ENCODE measurements at places on chromosomes 12 and 14.
A peak's percentile ranks its signal among the peaks of the same experiment; 100 is the strongest.

GRCh38 chr12:53413485-53414204 is 10.0 kb upstream of the AMHR2 start:
- no peak for DNase-seq

DNA sequence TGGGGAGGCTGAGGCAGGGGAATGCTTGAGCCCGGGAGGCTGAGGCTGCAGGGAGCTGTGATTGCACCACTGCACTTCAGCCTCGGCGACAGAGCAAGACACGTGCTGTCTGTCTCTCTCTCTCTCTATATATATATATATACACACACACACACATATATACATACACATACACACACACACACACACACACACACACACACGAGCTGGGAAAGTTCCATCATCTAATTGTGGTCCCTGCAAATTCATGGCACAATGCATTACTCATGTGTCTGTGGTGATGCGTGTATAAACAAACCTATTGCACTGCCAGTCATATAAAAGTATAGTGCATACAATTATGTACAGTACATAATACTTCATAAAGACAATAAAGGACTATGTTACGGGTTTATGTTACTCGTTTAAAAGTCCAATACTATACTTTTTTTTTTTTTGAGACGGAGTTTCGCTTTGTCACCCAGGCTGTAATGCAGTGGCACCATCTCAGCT is 36.6 kb downstream of the WDR89 start:
- DNase-seq, result no peak

DNA sequence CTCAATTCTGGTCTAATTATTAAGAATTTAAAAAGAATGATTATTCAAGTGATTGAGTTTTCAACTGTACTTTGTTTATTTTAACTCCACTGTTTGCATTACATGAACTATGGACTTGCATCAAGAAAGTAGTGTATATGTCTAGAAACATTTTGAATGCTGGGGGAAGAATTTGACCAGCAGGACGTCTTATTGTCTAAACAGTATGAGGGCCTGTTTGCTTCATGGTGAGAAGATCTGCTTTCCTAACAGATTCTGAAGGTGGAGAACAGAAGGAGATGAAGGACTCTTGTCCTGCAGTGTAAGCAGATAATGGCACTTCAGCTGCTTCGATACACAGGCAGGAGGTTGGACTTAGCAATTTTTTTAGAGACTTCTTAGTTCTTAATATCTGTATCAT is 176.0 kb downstream of the DACT1 start:
- no peak for DNase-seq

GRCh38 chr12:1591034-1591433 is 3.3 kb downstream of the FBXL14 start:
- no peak for DNase-seq

DNA sequence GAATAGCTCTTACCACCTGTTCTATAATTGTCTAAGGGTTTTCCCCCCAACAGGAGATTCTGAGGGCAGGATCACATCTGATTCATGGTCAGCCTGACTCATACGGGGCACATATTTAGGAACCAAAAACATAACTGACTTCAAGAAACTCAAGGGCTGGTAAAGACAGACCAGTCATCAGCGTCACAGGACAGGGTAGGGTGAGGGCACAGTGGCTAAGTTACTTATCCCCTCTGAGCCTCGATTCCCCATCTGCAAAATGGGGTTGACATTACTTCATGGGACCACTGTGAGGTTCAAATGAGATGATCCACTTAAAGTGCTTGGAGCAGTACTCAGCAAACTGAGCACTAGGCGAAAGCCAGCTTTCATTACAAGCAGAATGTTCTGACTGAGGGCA is 606 bp downstream of the CINP start:
- peak; percentile 0 for DNase-seq

- DNase-seq, result no peak
Observed at GRCh38 chr14:28323951-28324741, 442.4 kb upstream of the FOXG1 start.

GRCh38 chr12:59886131-59886733 is 290.4 kb downstream of the SLC16A7 start:
- DNase-seq, result no peak

- DNase-seq, result no peak
Observed at GRCh38 chr14:77195766-77196165, 14.2 kb downstream of the TMEM63C start.
